ENCODE measurements at places on chromosomes 6 and 20.
A peak's percentile ranks its signal among the peaks of the same experiment; 100 is the strongest.

DNA sequence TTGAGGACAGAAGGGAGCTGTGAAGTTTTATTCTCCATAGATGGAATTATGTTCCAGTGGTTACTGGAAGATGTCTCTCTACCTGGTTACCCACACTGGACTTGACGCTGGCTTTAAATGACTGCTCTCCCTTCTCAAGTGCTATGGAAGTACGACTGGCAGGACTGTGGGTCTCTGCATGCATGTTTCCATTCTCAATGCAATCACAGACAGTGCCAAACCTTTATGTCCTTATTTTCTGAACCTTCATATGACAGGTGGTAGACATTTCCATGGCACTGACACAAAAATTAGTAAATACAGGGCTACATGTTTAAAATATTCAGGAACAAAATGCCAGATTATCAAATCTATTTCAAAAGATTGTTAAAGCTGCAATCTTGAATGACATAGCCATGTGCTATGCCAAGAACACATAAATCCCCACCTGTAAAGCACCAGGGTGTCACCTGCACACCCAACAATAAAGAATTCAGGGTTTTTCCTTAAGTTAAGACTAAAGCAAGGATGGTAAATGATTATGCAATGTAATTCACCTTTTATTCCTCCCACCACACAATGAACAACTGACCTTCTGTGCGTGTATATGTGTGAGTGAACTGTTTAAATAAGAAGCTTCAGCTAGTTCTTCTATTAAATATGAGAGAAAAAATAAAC, 153.3 kb upstream of the ENPP5 start:
- no peak for DNase-seq

- no peak for DNase-seq
Observed at GRCh38 chr6:3345836-3346235, 87.1 kb downstream of the PSMG4 start.

DNA sequence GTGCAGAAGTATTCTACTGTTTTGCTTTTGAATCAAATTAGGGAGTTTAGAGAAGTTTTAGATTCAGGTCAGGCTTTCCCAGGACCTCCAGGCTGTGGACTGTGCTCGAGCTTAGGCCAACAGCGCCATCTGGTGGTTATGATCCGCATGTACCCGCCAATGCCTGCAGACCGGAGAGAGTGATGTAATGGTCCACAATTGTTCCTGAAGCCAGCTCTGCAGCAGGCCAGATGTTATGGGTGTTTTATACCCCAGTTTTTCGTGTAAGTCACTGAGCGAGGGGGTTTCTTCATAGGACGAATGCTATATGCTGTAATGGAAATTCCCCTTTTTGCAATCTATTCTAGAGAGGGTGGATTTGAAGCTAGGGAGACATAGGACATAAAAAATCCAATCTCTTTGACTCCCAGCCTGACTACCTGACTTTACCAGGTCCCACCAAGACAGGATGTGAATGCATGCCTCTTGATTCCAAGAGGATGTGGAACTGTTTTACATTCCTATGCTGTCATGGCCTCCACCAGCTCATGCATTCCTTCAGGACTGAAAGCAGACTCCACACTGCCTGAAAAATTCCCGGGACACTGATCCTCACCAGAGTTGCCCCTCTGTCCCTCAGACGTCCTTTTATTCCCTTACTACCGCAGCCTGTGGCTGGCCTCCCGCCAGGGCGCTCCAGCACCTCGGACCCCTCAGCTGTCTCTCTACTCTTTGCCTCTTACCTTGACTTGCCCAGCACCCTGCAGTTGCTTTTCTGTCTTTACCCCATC, 41.2 kb upstream of the LY86 start:
- peak; percentile 75 for DNase-seq

DNA sequence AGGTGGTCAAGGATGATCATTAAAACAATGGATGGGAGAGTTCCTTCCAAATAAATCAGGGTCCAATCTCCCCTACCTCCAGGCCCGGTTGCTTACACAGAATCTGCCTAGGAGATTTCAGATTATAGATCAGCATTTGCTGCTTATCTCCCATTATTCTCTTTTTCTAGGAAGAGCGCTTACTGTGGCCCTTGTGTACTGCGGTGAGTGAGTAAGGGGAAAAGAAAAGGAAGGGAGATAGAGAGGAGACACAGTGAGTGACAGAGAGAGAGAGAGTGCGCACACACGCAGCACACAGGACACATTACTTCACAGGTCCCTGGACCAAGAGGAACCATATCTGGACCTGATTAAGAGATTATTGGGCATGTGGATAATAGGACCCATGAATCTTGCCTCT, 6.2 kb downstream of the LATS1 start:
- no peak for DNase-seq

DNA sequence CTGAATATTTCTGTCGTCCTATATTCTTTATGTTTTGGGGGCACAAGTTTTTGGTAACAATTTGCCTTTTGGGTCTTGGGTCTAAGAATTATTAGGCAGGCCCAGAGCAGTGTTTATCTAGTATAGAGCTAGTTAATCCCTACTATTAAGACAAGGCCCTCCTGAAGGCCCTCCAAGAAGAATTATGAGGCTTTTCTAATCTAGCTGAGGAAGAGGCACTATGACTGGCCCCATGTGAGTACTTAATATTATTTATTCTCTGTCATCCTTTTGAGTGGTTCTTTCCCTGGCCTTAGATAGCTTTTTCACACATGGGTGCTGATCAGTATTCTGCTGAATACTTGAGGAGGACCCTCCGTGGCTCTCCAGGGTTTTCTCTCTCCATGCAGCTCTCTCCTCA, 25.1 kb downstream of the CHMP4B start:
- DNase-seq: no peak

DNA sequence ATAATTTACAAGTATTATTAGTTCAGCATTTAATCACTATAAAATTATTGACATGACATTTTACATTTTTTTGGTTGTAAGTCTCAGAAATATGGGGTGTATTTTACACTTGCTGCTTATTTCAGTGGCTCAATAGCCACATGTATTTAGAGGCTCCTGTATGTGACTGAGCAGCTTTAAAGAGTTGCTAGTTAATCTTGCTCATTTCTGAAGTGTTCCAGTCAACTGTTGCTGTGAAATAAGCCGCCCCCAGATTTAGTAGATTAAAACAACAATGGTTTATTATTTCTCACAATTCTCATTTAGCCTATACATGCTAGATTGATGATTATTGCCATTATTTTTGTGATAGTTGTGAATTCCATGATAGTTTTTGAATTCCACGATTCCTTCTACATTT, 23.0 kb downstream of the CD109 start:
- no peak for DNase-seq

DNA sequence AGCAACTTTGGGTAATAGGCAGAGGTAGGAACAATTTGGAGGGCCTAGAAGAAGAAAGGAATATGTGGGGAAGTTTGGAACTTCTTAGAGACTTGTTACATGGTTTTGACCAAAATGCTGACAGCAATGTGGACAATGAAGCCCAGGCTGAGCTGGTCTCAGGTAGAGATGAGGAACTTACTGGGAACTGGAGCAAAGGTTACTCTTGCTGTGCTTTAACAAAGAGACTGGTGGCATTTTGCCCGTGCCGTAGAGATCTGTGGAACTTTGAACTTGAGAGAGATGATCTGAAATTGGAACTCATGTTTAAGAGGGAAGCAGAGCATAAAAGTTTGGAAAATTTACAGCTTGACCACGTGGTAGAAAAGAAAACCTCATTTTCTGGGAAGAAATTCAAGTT, 28.3 kb upstream of the TMEM200A start:
- no peak for DNase-seq

- no peak for DNase-seq
Observed at GRCh38 chr6:43833223-43833995, 63.4 kb downstream of the VEGFA start.

- no peak for DNase-seq
Observed at GRCh38 chr20:53180928-53181362, 208.8 kb downstream of the TSHZ2 start.

DNA sequence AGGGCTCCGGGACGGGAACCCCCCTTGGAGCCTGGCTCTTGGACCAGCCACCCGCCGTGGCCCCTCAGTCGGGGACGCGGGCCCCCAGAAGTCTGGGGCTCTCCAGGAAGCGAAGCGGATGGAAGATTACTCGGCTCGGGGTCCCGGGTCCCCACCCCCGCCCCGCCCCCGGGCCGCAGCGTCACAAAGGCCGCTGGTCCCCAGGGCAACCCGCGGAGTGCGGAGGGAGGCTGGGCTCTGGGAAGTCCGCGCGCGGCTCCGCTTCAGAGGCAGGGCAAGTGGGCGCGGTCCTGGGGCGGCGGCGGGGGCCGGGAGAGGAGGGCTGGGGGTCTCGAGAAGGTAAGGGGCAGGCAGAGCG, at the start of gene FNDC11:
Gene FNDC11 (plus strand): TSS at position 227 of the 358 bp plus-strand sequence. CDS start 1,505 bp downstream, outside the sequence.
- DNase-seq: peak; percentile 48

DNA sequence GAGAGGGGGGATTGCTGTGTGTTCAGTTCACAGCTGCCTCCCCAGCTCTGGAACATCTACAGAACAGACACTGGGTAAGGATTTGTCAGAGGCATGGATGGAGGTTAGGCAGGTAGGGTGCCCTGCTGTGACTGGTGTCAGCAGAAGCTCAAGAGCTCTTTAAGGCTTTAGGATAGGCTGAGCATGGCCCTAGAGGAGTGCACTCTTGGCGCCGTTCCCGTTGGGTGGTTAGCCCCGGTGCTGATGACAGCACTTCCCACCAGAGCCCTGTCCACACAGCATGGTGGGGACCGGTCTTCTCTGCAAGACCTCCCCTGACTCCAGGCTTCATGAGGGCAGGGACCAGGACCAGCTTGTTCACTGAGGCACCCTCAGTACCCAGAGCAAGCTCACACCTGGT, 262.0 kb downstream of the BMP7 start:
- DNase-seq: no peak
